Glutamatergic neuron (in vitro differentiated cells): ENCODE measurements at places on chromosomes 2 and 18. TPM values are rescaled to one million over a fixed set of nuclear protein-coding genes. Genes with fewer than 3 reads are reported as not detected.

The TTC31 gene
- total RNA-seq, result 23.8 TPM

The CBLN2 gene
- total RNA-seq, result 0.17 TPM

The NYAP2 gene
- 0.32 TPM for total RNA-seq

The CSRNP3 gene
- total RNA-seq, result 23.0 TPM

The TLX2 gene
- 21.2 TPM for total RNA-seq

The PDE1A gene
- 4.2 TPM for total RNA-seq

The SLC11A1 gene
- total RNA-seq, result not detected

The MYO7B gene
- 0.29 TPM for total RNA-seq

DNA sequence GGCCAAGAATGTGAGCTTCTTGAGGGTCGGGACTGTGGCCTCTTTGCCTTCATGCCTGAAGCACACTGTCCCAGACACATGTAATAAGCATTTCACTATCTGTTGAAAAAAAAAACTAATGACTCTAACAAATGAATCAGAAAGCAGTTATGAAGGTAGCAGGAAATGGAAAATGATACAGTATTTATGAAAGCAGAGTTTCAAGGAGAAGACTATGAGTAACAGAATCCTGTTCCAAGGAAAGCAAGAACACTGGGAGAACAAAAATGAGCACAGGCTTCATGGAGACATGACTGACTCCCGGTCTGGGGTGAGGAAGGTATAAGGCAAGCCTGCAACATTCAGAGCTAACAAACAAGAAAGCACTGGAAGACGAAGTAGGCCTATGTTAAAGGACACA, 190.8 kb downstream of the RNF152 start:
- no peaks in the 10 kb centered on the region for H3K4me1 ChIP-seq
- no peaks in the 10 kb centered on the region for H3K27me3 ChIP-seq
- no peak overlapping the region for H3K4me3 ChIP-seq
- H3K36me3 ChIP-seq, result no peaks in the 10 kb centered on the region
- DNase-seq, result no peak
- no peak overlapping the region for H3K27ac ChIP-seq

DNA sequence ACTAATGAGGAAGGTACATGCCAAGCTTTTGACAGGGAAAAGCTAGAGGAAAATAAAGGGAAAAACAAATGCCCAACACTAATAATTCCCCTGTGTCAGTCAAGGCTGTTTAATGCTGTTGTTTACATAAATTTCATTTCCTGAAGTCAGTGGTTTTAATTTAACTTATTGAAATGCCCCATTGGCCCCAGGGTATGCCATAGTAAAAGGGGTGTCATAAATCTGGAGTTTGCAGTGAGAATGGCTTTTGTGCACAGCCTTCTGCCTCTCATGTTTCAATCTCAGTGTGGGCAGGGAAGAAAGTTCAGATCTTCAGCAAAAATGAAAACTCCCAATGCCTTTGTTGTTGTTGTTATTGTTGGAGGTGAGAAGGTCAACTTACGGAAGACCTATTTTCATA, 550.1 kb upstream of the DCC start:
- H3K36me3 ChIP-seq, result no peaks in the 10 kb centered on the region
- H3K4me3 ChIP-seq, result no peak overlapping the region
- no peaks in the 10 kb centered on the region for H3K4me1 ChIP-seq
- H3K27me3 ChIP-seq, result no peaks in the 10 kb centered on the region

DNA sequence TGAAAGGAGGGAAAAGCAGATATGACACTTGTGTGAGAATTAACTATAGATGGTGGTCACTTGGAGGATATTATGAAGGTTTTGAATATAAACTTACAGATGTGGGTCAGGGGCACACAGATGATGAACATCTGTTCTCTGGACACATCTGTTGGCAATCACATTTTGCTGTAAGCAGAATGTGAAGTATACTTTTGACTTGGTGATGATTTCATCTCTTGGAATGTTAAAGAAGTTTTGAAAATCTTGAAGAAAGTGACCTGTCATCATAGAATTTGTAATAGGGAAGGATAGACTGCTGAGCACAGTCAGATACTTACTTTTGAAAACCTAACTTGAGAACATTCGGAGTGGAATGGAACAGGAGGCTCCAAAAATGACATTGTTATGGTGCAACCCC, 40.2 kb downstream of the PIKFYVE start:
- no peak overlapping the region for H3K27ac ChIP-seq
- H3K4me1 ChIP-seq, result peaks cover 6% of the 10 kb centered on the region

- H3K27me3 ChIP-seq, result peaks cover 9% of the 10 kb centered on the region
- DNase-seq, result no peak
- no peaks in the 10 kb centered on the region for H3K36me3 ChIP-seq
- peak overlapping the region; percentile 7 for H3K27ac ChIP-seq
- H3K4me1 ChIP-seq, result peaks cover 4% of the 10 kb centered on the region
Measured at GRCh38 chr2:98465456-98466226, 21.0 kb downstream of the INPP4A start.

DNA sequence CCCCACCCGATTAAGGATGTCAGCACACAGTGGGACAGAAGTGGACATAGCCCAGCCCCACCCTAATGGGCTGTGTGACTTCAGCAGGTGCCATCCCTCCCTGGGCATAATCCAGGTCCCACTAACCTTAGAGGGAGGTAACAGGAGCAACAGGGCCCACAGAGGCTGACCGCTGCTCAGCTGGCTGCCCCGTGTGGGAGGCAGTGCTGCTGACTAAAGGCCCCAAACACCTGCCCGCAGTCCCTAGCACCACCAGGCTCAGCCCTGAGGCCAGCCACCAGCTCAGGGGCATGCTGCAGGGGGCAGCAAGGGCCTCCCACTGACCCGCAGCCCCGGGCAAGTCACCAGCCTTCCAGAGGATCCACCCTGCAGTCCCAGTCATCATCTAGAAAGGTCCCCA, 14.6 kb downstream of the BIN1 start:
- H3K27me3 ChIP-seq, result peaks cover 7% of the 10 kb centered on the region
- H3K36me3 ChIP-seq, result no peaks in the 10 kb centered on the region
- H3K4me1 ChIP-seq, result peaks cover 28% of the 10 kb centered on the region
- no peak for DNase-seq
- H3K4me3 ChIP-seq, result no peak overlapping the region

GRCh38 chr2:232479341-232480200, 8.1 kb downstream of the ECEL1 start:
- no peaks in the 10 kb centered on the region for H3K36me3 ChIP-seq
- H3K4me3 ChIP-seq, result no peak overlapping the region
- peaks cover 18% of the 10 kb centered on the region for H3K27me3 ChIP-seq
- H3K27ac ChIP-seq, result no peak overlapping the region
- peak; percentile 14 for DNase-seq

- H3K4me3 ChIP-seq, result no peak overlapping the region
- peaks cover 6% of the 10 kb centered on the region for H3K4me1 ChIP-seq
- no peak overlapping the region for H3K27ac ChIP-seq
Measured at GRCh38 chr2:157897106-157897971, 21.2 kb upstream of the ACVR1 start.

DNA sequence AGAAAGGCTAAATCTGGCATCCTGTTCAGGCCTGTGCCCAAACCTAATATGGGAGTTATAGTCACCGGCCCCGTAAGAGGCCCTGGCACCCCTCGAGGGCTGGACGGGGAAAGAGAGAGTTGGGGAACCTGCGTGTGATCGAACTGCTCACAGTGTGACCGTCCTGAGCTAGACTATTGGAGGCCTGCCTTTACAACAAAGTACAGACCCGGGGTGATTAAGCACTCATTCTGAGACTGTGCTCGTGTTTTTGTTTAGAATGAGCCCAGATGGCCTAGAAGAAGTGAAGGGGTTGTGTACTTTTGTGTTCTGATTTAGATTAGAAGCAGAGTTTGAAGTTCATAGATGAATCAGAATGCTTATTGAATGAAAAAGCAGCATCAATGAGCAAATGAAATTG, 115.3 kb downstream of the ACOXL start:
- H3K36me3 ChIP-seq, result no peaks in the 10 kb centered on the region
- peaks cover 5% of the 10 kb centered on the region for H3K4me1 ChIP-seq
- no peak overlapping the region for H3K27ac ChIP-seq
- peaks cover 6% of the 10 kb centered on the region for H3K27me3 ChIP-seq
- DNase-seq, result no peak
- no peak overlapping the region for H3K4me3 ChIP-seq

DNA sequence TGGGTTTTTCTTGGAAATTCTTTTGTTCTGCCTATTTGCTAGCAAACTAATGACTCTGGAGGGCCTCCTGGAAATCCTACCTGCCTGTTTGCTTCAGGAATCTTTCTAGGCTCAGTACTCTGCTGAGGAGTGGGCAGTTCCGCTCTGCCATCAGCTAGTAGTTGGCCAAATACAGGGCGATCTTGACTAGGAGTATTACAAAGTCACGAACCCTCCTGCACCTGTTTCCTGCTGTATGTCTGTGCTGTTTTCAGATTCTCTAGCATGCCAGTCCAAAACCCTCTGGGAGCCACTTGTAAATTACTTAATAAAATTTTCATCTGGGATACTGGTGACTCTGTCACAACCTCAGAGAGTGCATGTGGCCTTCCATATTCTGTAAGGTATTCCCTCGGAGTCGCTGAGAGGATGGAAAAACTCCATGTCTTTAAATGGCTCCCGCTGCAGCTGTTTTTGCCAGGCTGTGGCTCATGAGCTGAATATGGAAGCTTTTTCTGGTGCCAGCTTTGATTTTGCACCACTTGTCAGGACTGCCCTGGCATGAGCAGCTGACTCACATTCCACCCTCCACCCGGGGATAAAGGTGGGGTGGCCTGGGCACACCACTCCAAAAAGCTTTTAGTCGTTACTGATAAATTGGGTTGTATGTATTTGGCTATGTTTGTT, 123.0 kb downstream of the RTN4 start:
- no peak overlapping the region for H3K4me3 ChIP-seq
- H3K4me1 ChIP-seq, result no peaks in the 10 kb centered on the region
- no peak overlapping the region for H3K27ac ChIP-seq
- H3K27me3 ChIP-seq, result peaks cover 4% of the 10 kb centered on the region
- no peaks in the 10 kb centered on the region for H3K36me3 ChIP-seq

DNA sequence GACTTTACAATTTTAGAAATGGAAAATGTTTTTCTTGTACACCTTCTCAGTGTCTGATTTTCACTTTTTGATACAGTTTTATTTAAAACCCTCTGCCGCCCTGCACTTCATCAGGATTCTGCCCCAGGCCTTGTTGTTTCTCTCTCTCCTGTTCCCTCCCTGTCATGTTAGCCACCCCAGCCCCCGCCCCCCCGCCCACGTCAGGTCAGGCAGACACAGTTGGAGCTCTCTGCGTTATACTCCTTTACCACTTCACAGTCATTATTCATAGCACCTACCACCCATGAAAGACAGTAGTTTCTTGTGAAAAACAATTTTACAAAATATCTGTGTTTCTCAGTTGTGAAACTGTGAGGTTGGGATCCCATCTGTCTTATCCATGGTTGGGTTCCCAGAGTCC, 21.5 kb downstream of the ADNP2 start:
- H3K27me3 ChIP-seq, result peaks cover 1% of the 10 kb centered on the region
- no peak overlapping the region for H3K27ac ChIP-seq
- peaks cover 5% of the 10 kb centered on the region for H3K36me3 ChIP-seq
- no peak for DNase-seq
- peaks cover 38% of the 10 kb centered on the region for H3K4me1 ChIP-seq

DNA sequence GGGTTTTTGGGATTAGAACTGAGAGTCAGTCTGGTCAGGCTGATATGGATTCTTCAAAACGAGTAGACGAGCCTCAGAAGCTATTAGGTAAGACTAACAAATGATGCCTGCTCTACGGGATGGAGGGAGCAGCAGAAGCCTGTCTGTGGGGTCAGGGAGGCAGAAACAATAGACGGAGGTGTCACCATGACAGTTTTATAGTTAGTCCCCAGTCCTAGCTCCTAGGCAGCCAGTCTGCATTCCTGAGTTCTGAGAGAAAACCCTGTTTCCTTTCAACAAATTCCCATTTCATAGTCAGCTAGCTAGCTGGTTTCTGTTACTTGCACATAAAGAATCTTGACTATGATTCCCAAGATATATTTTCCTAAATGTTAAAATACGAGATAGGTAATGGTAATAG, 542.1 kb downstream of the PID1 start:
- H3K27ac ChIP-seq, result no peak overlapping the region
- DNase-seq, result no peak
- H3K27me3 ChIP-seq, result no peaks in the 10 kb centered on the region
- H3K4me1 ChIP-seq, result no peaks in the 10 kb centered on the region
- no peaks in the 10 kb centered on the region for H3K36me3 ChIP-seq
- H3K4me3 ChIP-seq, result no peak overlapping the region

- H3K4me1 ChIP-seq, result peaks cover 8% of the 10 kb centered on the region
- no peak for DNase-seq
- H3K27me3 ChIP-seq, result no peaks in the 10 kb centered on the region
- no peak overlapping the region for H3K4me3 ChIP-seq
- no peak overlapping the region for H3K27ac ChIP-seq
- no peaks in the 10 kb centered on the region for H3K36me3 ChIP-seq
Measured at GRCh38 chr2:181851726-181852125, 39.8 kb upstream of the ITPRID2 start.

DNA sequence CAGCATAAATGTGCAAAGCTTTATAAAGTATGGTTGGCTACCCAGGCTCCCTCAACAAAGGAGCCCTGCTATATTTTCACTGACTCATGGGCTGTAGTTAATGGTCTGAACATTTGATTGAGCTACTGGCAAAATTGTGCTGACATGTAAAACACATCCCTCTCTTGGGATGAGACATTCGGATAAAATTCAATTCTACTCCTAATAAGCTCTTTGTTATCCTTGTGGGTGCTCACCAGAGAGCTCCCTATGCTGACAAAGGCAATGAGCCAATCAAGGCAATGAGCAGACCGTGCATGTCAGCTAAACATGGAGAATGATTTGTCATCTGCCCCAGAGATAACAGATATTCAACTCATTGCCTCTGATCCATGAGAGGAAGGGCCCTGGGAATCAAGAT, 27.7 kb downstream of the SERPINB8 start:
- peaks cover 5% of the 10 kb centered on the region for H3K36me3 ChIP-seq
- no peak overlapping the region for H3K27ac ChIP-seq
- no peak overlapping the region for H3K4me3 ChIP-seq
- H3K27me3 ChIP-seq, result peaks cover 12% of the 10 kb centered on the region

- peaks cover 4% of the 10 kb centered on the region for H3K36me3 ChIP-seq
- DNase-seq, result no peak
- H3K27ac ChIP-seq, result no peak overlapping the region
Measured at GRCh38 chr2:83063511-83063910, 1395.6 kb downstream of the SUCLG1 start.

GRCh38 chr18:50527636-50528307, 32.1 kb upstream of the MAPK4 start:
- no peaks in the 10 kb centered on the region for H3K27me3 ChIP-seq
- no peak overlapping the region for H3K4me3 ChIP-seq
- H3K27ac ChIP-seq, result no peak overlapping the region
- H3K4me1 ChIP-seq, result peaks cover 5% of the 10 kb centered on the region

DNA sequence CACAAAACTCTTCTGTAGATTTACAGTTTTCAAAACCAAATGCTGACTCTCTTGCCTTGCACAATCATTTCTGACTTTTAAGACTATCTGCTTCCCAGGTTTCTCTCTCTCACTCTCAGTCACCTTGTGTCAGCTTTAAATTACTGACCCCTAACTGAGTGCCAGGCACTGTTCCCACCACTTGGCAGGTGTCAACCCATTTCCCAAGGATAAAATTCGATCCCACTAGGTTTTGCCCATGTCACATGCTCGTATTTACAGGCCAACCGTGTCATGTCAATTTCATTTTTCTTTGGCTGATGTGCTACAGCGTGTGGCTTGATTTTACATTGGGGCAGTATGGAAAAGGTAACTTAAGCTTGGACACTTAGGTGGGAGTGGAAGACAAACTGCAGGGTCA, 26.1 kb upstream of the LMAN1 start:
- peaks cover 4% of the 10 kb centered on the region for H3K36me3 ChIP-seq
- H3K27ac ChIP-seq, result peak overlapping the region; percentile 50
- H3K27me3 ChIP-seq, result peaks cover 10% of the 10 kb centered on the region
- no peak for DNase-seq
- H3K4me1 ChIP-seq, result peaks cover 56% of the 10 kb centered on the region
